Lower lobe of right lung (tissue), 2 donors: ENCODE measurements at places on chromosomes 7 and 10.

- DNase-seq = no peak
Observed at GRCh38 chr7:156547884-156548561, 92.6 kb upstream of the RNF32 start.

- no peak for DNase-seq
Observed at GRCh38 chr7:153943861-153944260, 108.3 kb upstream of the DPP6 start.

DNA sequence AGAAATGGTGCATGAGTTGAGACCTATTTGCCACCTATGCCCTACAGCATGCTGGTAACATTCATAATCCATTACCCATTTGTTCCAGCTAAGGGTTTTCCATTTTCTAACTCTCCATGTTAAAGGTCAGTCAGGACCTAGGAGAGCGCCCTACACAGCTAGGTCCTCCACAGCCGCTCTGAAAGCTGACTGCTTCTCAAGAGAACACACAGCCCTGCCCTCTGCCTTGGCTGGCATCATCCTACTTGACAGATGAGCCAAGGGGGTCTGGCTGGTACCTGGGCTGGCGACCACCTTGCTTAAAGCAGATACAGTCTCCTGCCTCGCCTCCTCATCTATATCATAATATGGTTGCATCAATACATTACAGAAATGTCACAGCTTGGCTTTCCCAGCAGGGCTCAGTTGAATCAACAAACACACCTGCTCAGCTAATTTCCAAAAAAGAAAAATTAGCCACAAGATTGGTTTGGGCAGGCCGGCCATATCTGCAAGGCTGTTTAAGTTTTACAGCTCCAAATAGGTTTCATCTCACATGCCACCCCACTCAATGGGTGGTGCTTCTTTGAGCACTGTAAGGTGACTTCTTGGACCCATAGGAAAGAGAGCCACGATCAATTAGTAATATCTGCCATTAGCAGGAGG, 17.3 kb downstream of the TLL2 start:
- DNase-seq = no peak

- DNase-seq = no peak
Observed at GRCh38 chr7:76037310-76037709, 10.5 kb downstream of the STYXL1 start.

DNA sequence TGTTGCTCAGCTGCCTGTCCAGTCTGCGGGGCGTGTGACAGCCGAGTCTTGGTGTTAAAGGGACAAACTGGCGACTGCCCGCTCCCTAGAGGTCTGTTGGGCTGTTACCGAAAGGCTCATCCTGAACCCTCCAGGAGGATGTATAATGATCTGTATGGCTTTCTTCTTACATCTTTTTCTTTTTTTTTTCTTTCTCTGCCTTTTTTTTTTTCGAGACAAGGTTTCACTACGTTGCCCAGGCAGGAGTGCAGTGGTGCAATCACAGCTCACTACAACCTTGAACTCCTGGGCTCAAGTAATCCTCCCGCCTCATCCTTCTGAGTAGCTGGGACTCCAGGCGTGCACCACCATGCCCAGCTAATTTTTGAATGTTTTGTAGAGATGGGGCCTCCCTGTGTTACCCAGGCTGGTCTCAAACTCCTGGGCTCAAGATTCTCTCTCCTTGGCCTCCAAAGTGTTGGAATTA, 857 bp downstream of the INTS15 start:
- DNase-seq = no peak

GRCh38 chr7:131031099-131031868, 296.4 kb upstream of the MKLN1 start:
- DNase-seq = no peak

- DNase-seq = no peak
Observed at GRCh38 chr7:118041251-118041878, 142.6 kb upstream of the LSM8 start.

DNA sequence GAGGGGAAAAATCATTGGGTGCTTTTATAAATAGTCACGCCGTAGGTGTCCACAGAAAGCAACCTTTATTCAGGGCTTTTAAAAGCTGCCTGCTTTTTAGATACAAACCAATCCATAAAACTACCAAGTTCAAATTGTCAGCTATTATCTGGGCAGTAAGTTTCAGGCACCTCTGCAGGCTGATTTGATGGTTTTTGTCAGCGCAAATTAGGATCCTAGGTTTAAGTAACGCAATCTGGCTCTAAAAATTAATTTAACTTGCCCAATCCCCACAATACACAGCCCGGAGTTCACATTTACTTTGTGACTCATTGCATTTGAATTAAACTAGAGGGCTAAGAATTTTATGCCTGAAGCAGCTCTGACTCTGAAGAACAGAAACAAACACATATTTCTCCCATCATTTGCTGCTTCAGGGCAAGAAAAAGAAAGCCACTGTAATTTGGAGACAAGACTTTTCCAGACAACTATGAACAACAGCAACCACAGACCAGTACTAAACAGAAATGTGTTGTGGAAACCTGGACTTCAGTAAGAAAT, 43.3 kb downstream of the NRP1 start:
- no peak for DNase-seq

GRCh38 chr7:111232249-111233084, 141.5 kb downstream of the LRRN3 start:
- DNase-seq = no peak

DNA sequence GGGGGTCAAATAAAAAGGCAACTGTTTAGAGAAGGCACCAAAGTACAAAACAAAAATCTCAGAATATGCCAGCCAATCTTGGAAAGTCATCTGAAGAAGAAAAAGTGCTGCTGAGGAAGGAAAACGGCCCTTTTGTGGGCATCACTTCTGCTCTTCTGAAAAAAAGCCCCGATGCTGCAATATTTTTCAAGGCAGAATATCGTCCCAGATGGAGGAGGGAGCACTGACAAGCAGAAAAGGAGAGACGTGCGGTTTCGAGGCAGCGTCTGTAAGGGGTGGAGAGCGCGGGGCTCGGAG, 959 bp upstream of the ATRNL1 start:
- no peak for DNase-seq

GRCh38 chr10:69268761-69269416, 9.4 kb upstream of the HK1 start:
- DNase-seq = no peak

DNA sequence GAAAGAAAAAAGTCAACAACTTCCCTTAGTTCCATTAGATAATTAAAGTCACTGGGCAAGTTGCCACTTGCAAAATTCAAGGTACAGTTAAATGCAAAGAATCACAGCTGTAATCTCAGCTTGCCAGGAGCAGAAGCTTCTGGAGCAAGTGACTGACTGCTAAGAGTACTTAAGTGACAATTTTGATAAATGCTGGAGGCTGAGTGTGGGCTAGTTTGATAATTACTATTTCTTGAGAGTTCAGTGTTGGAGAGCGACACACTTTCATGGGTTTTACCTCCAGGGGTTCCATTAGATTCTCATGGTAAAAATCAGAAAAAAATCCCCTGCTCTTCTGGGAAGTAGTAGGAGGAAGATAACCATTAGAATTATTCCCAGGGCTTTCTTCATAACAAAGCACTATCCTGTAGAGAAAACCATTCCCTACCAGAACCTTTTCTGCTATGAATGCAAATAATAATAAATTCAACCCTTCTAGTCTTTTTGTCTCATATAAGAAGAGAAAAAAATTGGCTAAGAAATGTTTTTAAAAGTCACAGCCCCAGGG, 486.3 kb downstream of the POM121L12 start:
- DNase-seq = no peak

DNA sequence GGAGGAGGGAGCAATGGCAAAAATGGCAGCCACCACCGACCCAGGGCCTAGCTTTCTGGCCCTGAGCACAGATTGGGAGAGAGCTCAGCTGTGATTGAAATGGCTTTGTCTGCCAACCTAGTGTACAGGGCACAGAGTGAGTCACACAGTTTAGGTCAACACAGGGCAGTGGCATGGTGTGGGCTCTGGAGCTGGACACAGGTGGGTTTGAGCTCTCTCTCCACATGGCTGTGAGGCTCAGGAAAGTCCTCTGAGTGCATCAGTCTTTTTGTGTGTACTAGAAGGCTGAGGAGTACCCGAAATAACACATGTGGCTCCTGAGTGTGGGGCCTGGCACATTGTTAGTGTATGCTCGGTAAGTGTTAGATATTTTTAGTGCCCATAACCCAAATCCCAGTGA, 60.2 kb upstream of the LOXL4 start:
- DNase-seq = no peak

- peak; percentile 90 for DNase-seq
Observed at GRCh38 chr10:133378251-133379096, 588 bp upstream of the PAOX start.

DNA sequence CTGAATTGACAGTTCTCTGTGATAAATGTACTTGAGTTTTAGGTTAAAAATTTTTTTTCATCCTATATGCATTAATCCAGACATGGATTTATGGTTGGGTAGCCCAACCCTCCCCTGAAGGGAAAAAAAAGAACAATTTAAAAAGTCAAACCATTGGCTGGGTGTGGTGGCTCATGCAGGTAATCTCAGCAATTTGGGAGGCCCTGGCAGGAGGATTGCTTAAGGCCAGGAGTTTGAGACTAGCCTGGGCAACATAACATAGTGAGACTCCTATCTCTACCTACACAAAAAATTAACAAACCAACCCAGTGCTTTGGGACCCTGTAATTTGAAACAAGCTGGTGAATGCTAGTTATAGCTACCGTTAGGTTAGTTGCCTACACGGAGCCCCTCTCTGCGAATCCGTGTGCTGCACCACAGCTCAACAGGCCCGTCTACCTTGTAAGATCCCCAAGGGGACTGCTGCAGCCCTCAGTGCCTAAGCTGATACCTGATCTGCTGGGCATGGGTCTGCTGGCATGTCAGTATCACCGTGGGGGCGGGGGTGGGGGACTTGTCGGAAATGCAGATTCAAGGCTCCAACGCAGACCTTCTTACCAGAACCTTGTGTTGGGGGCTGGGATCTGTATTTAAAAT, 32.8 kb downstream of the TSPAN14 start:
- no peak for DNase-seq

GRCh38 chr7:699476-700170, 26.9 kb upstream of the DNAAF5 start:
- no peak for DNase-seq

DNA sequence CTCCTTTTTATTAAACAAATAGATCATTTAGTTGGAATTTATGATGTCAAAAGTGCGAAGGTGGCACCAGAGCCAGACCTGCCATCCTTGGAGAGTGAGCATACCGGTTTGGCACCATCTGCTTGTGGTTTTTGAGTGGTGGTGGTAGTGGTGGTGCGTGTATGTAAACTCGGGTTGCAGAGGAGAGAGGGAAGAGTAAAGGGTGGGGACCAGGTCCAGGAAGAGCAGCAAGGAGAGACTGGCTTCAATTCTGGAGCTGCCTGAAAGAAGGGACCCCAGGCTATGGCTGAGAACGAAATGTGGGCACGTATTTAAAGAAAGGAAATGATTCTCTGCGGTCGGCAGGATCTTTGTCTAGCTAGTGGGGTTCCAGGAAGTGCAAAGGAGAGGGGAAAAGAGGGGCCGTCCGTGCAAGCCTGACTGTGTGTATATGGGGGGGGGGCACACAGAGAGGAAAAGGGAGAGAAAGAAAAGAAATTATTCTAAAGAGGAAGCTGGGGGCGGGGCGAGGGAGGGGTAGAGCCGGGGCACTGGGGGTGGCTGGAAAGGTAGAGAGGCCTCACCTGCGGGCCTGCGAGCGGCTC, 448 bp upstream of the GOLGA7B start:
- DNase-seq = peak; percentile 55

GRCh38 chr10:43220657-43221418, 46.0 kb downstream of the RASGEF1A start:
- DNase-seq = peak; percentile 35

- peak; percentile 20 for DNase-seq
Observed at GRCh38 chr7:30563326-30563942, 31.2 kb upstream of the GARS1 start.

GRCh38 chr7:34237493-34237849, 332.1 kb downstream of the BMPER start:
- DNase-seq = no peak

- no peak for DNase-seq
Observed at GRCh38 chr10:49090189-49090575, 25.1 kb downstream of the VSTM4 start.

- DNase-seq = no peak
Observed at GRCh38 chr7:19107356-19108146, 9.9 kb downstream of the TWIST1 start.

GRCh38 chr10:23157691-23158369, 34.3 kb upstream of the PTF1A start:
- DNase-seq = no peak

DNA sequence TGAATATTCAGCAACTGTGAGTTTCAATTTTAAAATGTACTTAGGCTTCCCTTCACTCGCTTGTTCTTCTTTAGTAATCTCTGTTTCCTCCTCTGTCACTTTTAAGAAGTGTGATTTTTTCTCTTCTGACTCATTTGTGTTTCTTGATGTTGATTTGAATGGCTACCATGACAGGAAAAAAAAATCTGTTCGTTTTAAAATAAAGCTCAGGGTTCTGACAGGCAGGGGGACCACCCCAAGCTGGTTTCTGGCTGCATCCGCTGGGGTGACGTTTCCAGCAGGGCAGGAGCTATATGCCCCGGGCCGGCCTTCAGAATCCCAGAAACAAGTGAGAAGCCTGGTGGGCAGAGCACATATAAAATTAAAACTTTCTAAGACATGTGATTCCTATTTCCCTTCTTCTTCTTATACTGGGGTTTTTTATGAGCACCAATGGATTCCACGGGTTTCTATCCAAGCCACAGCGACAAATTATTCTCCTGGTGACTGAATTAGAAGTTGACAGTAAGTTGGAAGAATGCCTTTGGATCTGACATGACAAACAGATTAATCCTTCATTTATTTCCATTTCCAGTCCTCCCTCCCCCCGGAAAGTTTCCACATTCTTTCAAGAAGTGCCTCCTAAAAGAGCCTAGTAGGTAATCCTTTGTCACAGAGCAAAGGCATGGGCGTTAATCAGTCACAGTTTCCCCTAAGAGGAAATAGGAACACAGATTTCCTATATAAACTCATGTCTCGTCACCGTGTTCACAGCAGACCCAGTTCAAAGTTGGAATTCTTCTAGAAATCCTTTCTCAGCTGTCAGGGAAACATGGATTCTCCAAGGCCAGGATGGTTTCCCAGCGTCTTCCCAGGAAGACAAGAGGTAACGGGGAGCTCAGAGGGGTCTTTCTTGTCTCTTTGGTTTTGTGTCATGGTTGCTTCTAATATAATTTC, 79.9 kb downstream of the PTPRE start:
- DNase-seq = no peak
